GM19239 (cell line): ENCODE measurements at places on chromosomes 1 and 21.
A peak's percentile ranks its signal among the peaks of the same experiment; 100 is the strongest.

GRCh38 chr1:246790833-246791232 lies 66.6 kb downstream of the SCCPDH start:
- DNase-seq, result no peak

DNA sequence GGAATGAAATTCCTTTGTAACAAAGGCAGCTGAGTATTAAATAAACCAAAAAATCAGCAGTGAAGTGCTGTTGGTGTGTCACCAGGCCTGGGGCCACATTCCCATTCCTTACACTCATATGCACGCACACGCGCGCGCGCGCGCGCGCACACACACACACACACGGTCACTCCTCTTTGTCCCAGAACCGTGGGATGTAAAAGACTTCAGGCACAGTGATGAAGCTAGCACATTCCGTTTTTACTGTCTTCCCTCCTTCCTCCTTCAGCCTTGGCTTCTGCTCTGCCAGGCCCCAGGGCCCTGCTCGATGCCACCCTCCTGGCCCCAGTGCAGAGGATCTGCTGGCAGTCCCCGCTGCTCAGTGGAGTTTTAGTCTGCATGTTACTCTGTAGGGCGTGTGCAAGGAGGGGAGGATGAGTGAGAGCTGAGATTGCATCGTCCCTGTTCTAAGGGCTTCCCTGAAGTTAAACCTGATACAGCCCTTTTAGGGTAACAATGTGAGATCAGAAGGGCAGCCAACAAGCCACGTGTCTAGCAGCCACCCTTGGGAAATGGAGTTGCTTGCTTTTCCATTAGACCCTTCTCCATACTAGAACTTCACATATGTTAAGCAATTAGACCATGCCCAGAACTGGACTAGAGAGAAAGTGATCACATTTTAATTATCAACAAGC lies 71.7 kb upstream of the WDR26 start:
- DNase-seq, result no peak

- DNase-seq, result no peak
Measured at GRCh38 chr1:5947071-5947821, 45.0 kb downstream of the NPHP4 start.

DNA sequence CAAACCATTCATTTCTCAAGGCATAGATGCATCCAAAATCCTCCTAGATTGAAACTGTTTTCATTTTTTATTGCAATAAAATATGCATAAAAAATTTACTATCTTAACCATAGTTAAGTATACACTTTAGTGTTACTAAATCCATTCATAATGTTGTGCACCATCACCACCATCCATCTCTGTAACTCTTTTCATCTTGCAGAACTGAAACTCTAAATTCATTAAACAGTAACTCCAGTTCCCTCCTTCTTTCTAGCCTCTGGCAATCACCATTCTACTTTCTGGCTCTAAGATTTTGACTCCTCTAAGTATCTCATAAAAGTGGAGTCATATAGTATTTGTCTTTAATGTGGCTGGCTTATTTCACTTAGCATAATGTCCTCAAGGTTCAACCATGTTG lies 236.8 kb downstream of the SMYD3 start:
- DNase-seq, result no peak

- DNase-seq, result no peak
Measured at GRCh38 chr1:180265871-180266270, 35.8 kb downstream of the LHX4 start.

- no peak for DNase-seq
Measured at GRCh38 chr1:41730806-41731205, 187.9 kb downstream of the HIVEP3 start.

GRCh38 chr1:40651138-40651857 lies 14.2 kb downstream of the RIMS3 start:
- no peak for DNase-seq

- DNase-seq, result no peak
Measured at GRCh38 chr1:210883821-210884220, 250.1 kb downstream of the KCNH1 start.

- DNase-seq, result no peak
Measured at GRCh38 chr1:154434346-154435085, 29.4 kb downstream of the IL6R start.

DNA sequence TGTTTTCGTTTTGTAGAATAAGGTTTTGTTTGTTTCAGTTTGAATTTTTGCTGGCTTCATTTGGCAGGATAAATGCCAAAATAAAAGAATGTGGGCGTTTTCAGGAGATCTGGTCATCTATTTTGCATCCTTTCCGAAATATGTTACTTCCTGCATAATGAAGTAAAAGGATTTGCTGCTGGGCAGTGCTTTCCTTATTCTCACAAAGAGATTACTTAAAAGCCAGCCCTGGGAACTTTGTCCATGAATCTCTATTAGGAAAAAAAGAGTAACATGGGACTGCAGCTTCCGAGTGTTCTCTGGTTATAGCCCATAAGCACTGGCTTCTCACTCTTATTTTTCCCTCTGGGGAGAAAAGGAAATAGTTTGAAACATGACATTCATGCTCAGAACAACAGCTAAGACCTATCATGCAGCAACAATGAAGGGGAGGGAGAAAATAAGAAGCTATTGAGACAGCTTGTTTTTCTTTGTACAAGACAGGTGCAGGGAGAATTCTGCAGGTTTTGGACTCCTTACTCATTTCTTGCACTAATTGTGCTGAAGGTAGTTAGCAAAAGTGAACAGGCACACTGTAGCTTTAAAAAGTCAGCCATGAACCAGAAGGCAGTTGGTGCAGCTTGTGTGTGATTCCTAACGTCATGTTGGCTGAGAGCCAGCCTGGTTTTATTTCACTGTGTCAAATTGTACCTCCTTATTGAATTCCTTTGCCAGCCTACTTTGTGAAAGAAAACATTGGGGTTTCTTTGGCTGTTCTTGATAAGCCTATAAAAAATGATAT lies at the start of gene SAMD13:
SAMD13 (plus strand) TSS at position 705 of the 781 bp plus-strand sequence. CDS start 1,527 bp downstream, outside the sequence.
- no peak for DNase-seq

DNA sequence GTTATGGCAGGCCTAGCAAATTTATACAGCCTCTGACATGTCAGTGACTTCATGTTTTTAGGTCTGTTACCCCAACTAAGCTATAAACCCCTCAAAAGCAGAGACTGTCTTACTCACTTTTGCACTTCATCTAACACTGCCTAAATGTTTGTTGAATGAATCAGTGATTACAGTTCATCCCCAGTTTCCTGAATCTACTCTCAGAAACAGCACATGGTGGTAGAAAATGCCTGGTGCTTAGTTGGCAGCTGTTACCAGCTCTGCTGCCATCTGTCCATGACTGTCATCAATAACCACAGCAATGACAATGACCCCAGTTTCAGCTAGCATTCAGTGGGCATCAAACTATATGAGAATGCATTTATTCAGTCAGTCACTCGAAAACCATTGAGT lies 110.5 kb upstream of the SERBP1 start:
- no peak for DNase-seq

- DNase-seq, result no peak
Measured at GRCh38 chr1:168081373-168082007, 55.2 kb downstream of the GPR161 start.

DNA sequence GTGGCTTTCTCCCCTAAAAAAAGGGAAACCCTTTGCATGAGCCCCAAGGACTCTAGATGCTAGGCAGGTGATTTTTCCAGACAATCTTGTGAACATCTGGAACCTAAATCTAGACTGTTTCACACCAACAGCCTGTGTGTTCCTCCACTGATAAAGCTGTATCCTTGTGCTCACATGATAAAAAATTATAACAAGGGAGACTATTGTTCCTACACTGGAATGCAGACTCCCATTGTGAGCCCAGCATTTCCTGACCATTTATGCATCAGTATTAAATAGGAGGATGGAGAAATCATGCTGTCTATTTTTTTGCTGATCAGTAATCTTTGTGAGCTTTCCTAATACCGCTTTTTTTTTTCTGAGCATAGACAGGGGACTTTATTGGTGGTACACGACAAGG lies 52.5 kb downstream of the ZNF697 start:
- DNase-seq, result no peak

- DNase-seq, result no peak
Measured at GRCh38 chr1:65921446-65921845, 128.8 kb downstream of the PDE4B start.

- no peak for DNase-seq
Measured at GRCh38 chr1:245969283-245969682, 537.8 kb downstream of the SMYD3 start.

GRCh38 chr1:97726386-97726785 lies 194.4 kb downstream of the DPYD start:
- no peak for DNase-seq

DNA sequence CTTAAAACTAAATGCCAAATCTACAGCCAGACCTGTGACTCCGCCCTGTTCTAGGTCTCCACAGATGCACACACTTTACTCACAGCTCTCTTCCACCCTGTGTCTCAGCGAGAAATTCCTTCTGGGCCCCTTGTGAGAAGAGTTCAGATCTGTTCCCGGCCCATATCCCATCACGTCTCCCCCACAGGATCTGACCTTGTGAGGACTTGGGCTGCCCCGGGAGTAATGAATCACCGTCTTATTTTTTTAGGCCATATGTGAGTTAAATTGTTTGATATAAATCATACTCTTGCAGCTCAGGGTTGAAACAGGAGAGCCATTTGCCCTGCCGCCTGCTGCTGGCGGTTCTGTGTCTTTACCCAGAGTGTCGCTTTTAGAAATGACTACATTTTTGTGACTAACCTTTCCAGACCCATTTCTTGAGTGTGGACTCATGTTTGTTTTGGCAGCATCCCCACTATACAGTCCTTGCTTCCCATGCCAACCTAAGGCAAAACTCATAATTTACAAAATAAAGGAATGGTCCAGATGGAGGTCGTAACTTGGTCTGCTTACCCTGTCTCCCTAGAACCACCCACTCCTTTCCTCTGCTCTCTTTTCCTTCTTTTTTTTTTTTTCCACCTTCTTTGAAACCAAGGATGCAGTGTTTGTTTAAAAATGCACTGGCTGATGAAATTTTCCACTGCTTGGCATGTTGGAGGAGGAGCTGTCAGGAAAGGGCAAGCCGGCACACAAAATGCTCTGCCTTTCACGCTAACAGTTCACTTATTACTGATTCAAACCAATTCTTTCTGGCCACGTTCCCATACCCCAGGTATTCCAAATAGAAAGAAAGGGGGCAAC lies 98.0 kb upstream of the C1orf105 start:
- DNase-seq, result no peak

DNA sequence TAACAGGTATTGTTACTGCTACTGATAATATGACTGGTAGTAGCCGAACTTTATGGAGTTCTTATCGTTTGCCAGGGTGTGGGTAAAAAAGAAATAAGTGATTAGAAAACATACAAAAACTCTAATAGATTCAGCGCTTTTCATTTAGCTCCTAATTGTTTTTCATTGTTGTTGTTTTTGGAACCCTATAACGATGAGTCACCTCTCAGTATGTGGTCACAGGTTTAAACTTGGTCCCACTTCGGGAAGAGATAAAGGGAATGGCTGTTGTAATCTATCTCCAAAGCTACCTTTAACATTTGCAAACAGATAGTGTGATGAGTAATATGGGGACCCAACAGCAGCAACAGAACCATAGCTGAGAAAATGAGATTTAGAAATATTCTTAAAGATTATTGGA lies 62.7 kb upstream of the BCL10 start:
- DNase-seq, result no peak

DNA sequence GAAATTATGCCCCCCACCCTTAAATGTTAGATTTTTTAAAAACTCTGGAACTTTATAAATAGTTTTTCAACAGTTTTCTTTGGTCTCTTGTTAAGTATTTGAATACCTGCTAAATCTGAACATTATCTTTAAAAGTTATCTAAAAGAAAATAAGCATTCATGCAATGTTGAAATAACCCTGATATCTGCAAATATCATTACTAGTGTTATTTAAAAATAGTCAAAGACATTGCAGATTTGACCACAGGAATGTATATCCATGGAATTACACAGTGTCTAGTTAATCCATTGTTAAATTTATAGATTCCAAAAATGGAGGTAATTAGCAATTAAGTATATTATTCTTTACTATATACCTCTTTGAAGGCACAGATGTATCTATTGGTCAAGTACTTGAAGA lies 42.0 kb downstream of the PRRX1 start:
- no peak for DNase-seq

- DNase-seq, result no peak
Measured at GRCh38 chr21:43600642-43601402, 58.5 kb downstream of the HSF2BP start.

- DNase-seq, result no peak
Measured at GRCh38 chr1:87615491-87615890, 286.8 kb downstream of the LMO4 start.

DNA sequence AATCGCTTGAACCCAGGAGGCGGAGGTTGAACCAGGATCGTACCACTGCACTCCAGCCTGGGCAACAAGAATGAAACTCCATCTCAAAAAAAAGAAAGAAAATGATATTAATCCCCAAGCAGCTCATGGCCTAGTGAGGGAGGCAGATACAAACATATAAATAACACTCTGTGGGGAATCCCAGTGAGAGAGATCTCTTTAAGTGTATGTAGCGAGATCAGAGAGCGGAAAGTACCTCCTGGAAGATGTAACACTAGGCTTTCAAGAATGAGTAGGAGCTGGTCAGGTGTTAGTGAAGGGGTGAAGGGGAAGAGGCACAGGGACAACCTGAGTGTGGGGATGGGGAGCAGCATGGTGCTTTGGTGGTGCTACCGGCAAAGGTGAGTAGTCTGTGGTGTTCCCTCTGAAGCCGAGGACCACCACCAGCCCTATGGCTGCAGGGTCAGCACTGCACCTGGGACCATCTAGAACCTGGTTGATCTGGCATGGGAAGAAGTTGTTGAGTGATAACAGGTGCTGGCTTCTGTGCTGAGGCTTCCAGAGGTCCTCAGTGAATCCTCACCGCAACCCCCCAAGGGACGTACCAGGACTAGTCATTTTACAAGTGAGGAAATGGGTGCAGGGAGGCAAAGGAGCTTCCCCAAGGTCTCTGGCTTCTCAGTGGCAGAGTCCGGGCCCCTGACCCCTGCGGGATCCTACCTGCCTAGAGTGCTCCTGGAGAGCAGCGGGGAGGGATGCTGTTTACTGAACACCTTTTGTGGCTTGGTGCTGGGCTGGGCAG lies 367.6 kb upstream of the VAMP3 start:
- DNase-seq, result no peak

- DNase-seq, result peak; percentile 2
Measured at GRCh38 chr1:183989078-183989577, 48.4 kb downstream of the COLGALT2 start.

GRCh38 chr1:55582084-55582483 lies 366.9 kb upstream of the USP24 start:
- DNase-seq, result no peak

DNA sequence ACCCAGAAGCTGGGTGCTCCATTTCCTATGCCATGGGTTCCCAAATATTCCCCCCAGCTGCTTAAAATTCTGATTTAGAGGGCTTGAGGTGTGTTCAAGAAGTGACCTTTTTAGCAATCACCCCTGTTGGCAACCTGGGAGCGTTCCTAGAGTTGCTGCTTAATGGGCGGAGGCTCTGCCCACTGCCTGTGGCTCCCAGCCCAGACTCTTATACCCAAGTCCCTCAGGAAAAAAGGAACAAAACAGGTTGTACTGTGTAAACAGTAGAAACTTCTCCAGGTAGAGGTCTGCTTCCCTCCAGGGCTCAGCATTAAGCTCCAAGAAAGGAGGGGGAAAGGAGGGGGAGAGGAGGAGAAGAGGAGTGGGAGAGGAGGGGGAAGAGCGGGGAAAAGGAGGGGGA lies 14.6 kb upstream of the TENT5C start:
- DNase-seq, result no peak

GRCh38 chr1:243487649-243488227 lies 231.9 kb downstream of the SDCCAG8 start:
- no peak for DNase-seq
